ENCODE measurements at places on chromosomes 1 and 21. TPM values are rescaled to one million over a fixed set of nuclear protein-coding genes. Genes with fewer than 3 reads are reported as not detected.

The ADAMTS4 gene
- total RNA-seq, result 1.2 TPM

The TNNI3K gene
- total RNA-seq, result 7.2 TPM

The TMPRSS2 gene
- under 0.01 TPM for total RNA-seq

The SLC25A34 gene
- 0.23 TPM for total RNA-seq

The ARHGEF16 gene
- 2.5 TPM for total RNA-seq

The SSR2 gene
- 137 TPM for total RNA-seq

The CD160 gene
- not detected for total RNA-seq

The SPRR2F gene
- not detected for total RNA-seq

The RBM11 gene
- 14.3 TPM for total RNA-seq

The SRSF10 gene
- total RNA-seq, result 115 TPM

The LEFTY2 gene
- 0.23 TPM for total RNA-seq

The CDA gene
- total RNA-seq, result not detected

The FAM72D gene
- 0.92 TPM for total RNA-seq

The ASCL5 gene
- 0.23 TPM for total RNA-seq

The ERRFI1 gene
- 21.9 TPM for total RNA-seq

The NPHS2 gene
- not detected for total RNA-seq

The FCGR3A gene
- total RNA-seq, result 11.1 TPM

The ATP13A2 gene
- total RNA-seq, result 178 TPM

The MR1 gene
- total RNA-seq, result 0.46 TPM

The SELE gene
- total RNA-seq, result 0.23 TPM

The PCBP3 gene
- 13.8 TPM for total RNA-seq

The GNPAT gene
- 59.3 TPM for total RNA-seq

The HEYL gene
- 1.4 TPM for total RNA-seq

The HYI gene
- total RNA-seq, result 30.4 TPM

The TAL1 gene
- 5.8 TPM for total RNA-seq

The TOMM20 gene
- 154 TPM for total RNA-seq

The OR2L13 gene
- total RNA-seq, result 5.5 TPM

The ETV3 gene
- 18.9 TPM for total RNA-seq

The IL20 gene
- not detected for total RNA-seq

The MROH9 gene
- not detected for total RNA-seq

The DENND1B gene
- 55.6 TPM for total RNA-seq

The CYP4Z1 gene
- 0.92 TPM for total RNA-seq

The NUAK2 gene
- total RNA-seq, result 0.92 TPM

The SPRR1A gene
- total RNA-seq, result not detected

The AMY1C gene
- total RNA-seq, result not detected

The FAM167B gene
- 0.46 TPM for total RNA-seq

The ICOSLG gene
- total RNA-seq, result 0.69 TPM

The PRKAA2 gene
- 39.9 TPM for total RNA-seq

The CR1L gene
- not detected for total RNA-seq

The SYTL1 gene
- 0.46 TPM for total RNA-seq

The CYYR1 gene
- 2.5 TPM for total RNA-seq

The RGS13 gene
- total RNA-seq, result 1.2 TPM

The CA14 gene
- 1.8 TPM for total RNA-seq

The PLD5 gene
- 6.0 TPM for total RNA-seq

The C1orf216 gene
- 69.9 TPM for total RNA-seq

The QSOX1 gene
- 15.9 TPM for total RNA-seq

The KRTAP13-2 gene
- not detected for total RNA-seq

The CFAP141 gene
- not detected for total RNA-seq

The PRAMEF2 gene
- not detected for total RNA-seq

The AGO3 gene
- 27.9 TPM for total RNA-seq

The AMY1B gene
- total RNA-seq, result not detected

The RASSF5 gene
- total RNA-seq, result 6.0 TPM

The RIMS3 gene
- 49.6 TPM for total RNA-seq
